ENCODE measurements at places on chromosomes 5 and 9. TPM values are rescaled to one million over a fixed set of nuclear protein-coding genes. Genes with fewer than 3 reads are reported as not detected.

SPATA9 gene
- not detected for total RNA-seq

GRCh38 chr9:131020388-131020787 is 11.4 kb downstream of the LAMC3 start:
- peaks cover 3% of the 10 kb centered on the region for H3K4me1 ChIP-seq
- no peaks in the 10 kb centered on the region for H3K36me3 ChIP-seq
- peaks cover 10% of the 10 kb centered on the region for H3K27me3 ChIP-seq
- no peak overlapping the region for H3K4me3 ChIP-seq

GRCh38 chr9:127989094-127989493 is 8.3 kb upstream of the EEIG1 start:
- no peak for DNase-seq
- H3K4me3 ChIP-seq = no peak overlapping the region
- peaks cover 2% of the 10 kb centered on the region for H3K27me3 ChIP-seq
- H3K27ac ChIP-seq = no peak overlapping the region
- peaks cover 16% of the 10 kb centered on the region for H3K4me1 ChIP-seq
- no peaks in the 10 kb centered on the region for H3K36me3 ChIP-seq

KCTD16 gene
- 0.17 TPM for total RNA-seq

S100Z gene
- total RNA-seq = 1.9 TPM

DNA sequence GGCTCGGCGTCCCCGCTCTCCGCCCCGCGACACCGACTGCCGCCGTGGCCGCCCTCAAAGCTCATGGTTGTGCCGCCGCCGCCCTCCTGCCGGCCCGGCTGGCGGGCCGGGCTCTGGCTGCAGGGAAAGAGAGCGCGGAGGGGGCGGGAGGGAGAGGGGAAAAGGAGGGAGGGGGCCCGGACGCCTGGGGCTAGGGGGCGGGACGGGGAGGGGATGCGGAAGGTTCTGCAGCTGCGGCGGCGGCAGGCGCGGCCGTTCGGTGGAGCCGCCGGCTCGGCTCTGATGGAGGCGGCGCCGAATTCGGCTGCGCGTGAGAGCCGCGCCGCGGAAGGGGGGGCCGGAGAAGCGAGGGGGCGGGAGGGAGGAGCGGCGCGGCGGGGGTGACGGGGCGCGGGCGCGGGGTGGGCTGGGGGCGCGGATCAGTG is at the start of gene MARCHF11:
MARCHF11 (minus strand) TSS at position 281 of the 425 bp plus-strand sequence; CDS start at position 65, 216 bp downstream.
- no peak within 1 kb of the TSS for H3K27ac ChIP-seq
- no peak for DNase-seq
- H3K4me3 ChIP-seq = no peak within 1 kb of the TSS
- H3K4me1 ChIP-seq = no peaks in the 10 kb centered on the region

Data from activated naive CD8-positive, alpha-beta T cell treated with anti-CD3 and anti-CD28 coated beads, Interleukin-2, amount 10 ng/mL, durations not matched to agents 7 days and 5 days (primary cell).